ENCODE measurements at places on chromosomes 2 and 18. TPM values are rescaled to one million over a fixed set of nuclear protein-coding genes. Genes with fewer than 3 reads are reported as not detected.
A peak's percentile ranks its signal among the peaks of the same experiment; 100 is the strongest.

DNA sequence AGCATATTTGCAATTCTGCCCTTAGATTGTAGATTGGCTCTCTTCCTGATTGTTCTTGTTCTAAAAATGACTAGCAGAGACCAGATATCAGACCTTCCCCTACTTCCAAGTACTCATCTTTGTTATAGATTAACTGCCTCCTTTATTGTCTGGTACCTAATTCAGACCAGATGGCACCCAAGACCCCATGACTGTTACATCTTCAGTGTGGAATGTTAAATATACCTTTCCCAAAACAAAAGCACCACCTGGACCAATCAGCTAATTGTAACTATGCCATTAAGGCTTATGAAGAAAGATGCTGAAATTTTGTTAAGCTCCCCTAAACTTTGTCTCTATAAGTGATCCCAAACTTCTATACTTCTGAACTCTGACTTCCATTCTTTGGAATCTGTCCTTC lies 12.0 kb upstream of the TFPI start:
- H3K36me3 ChIP-seq, result no peaks in the 10 kb centered on the region
- H3K4me3 ChIP-seq, result no peak overlapping the region
- no peaks in the 10 kb centered on the region for H3K4me1 ChIP-seq
- no peak overlapping the region for H3K27ac ChIP-seq
- DNase-seq, result no peak

DNA sequence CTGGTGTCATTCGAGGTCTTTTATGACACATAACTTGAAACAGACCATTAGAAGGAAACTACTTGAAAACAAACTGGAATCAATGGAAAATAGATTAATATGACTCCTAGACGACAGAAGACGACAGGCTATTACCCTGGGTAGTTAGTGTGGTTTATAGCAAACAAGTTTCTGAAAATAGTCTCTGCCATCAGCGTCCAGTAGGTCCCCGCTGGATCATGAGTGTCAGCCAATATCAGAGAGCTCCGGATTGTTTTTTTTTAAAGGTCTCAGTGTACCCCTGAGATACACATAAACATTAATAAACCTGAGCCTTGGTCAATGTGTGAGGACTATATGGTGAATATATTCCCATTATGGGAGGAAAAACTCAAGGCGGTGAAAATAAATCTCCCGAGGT lies 115.0 kb upstream of the THUMPD2 start:
- H3K27ac ChIP-seq, result no peak overlapping the region
- H3K36me3 ChIP-seq, result no peaks in the 10 kb centered on the region
- H3K4me1 ChIP-seq, result no peaks in the 10 kb centered on the region
- H3K4me3 ChIP-seq, result no peak overlapping the region

- H3K4me1 ChIP-seq, result peaks cover 34% of the 10 kb centered on the region
- H3K4me3 ChIP-seq, result no peak overlapping the region
- no peak for DNase-seq
Measured at GRCh38 chr2:177296040-177296439, 31.5 kb upstream of the NFE2L2 start.

GRCh38 chr2:60306267-60306861 lies 247.1 kb downstream of the BCL11A start:
- H3K4me1 ChIP-seq, result peaks cover 3% of the 10 kb centered on the region
- no peak overlapping the region for H3K27ac ChIP-seq
- no peak for DNase-seq
- H3K27me3 ChIP-seq, result peaks cover 3% of the 10 kb centered on the region

DNA sequence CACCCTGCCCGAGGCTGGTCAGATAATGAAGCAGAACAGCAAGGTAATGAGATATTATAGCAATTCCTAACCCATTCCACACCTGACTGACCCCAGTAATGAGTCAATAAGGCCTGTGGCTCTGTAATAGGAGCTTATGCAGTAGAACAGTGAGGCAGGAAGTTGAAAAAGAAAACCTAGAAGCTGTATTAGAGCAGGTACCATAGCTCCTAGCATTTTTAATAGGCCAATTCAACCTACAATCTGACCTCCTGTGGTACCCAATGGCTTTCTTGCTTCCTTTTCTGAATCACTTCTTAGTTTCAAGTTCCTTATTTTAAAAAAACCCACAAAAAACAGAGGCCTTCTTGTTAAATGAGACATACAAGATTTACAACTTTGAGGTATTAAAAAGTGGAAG lies 43.6 kb upstream of the MAP2 start:
- H3K4me1 ChIP-seq, result no peaks in the 10 kb centered on the region
- H3K27ac ChIP-seq, result no peak overlapping the region
- DNase-seq, result no peak
- no peaks in the 10 kb centered on the region for H3K27me3 ChIP-seq

DNA sequence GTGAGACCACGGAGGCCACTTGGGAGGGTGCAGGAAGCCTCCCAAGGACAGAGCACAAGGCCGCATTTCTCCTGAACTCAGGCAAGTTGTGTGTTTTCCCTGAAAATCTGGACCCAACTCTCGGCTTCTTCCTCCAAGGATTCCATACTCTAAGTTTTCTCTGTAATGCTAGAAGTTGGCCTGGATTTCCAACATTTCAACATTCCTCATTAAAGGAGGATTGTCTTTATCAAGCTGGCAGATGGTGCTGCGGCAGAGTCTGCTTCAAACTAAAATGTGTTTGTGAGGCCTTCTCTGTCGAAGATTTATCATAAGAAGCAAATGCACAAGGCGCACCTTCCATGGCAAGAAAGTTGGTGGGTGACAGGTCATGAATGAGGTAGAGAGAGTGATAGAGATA lies 94.4 kb upstream of the SATB2 start:
- no peaks in the 10 kb centered on the region for H3K27me3 ChIP-seq
- H3K4me3 ChIP-seq, result no peak overlapping the region
- H3K4me1 ChIP-seq, result no peaks in the 10 kb centered on the region
- no peaks in the 10 kb centered on the region for H3K36me3 ChIP-seq

GRCh38 chr18:9803063-9803697 lies 82.6 kb upstream of the TXNDC2 start:
- H3K36me3 ChIP-seq, result no peaks in the 10 kb centered on the region
- H3K4me1 ChIP-seq, result no peaks in the 10 kb centered on the region
- H3K27me3 ChIP-seq, result peaks cover 2% of the 10 kb centered on the region
- H3K4me3 ChIP-seq, result no peak overlapping the region
- DNase-seq, result no peak
- H3K27ac ChIP-seq, result no peak overlapping the region

DNA sequence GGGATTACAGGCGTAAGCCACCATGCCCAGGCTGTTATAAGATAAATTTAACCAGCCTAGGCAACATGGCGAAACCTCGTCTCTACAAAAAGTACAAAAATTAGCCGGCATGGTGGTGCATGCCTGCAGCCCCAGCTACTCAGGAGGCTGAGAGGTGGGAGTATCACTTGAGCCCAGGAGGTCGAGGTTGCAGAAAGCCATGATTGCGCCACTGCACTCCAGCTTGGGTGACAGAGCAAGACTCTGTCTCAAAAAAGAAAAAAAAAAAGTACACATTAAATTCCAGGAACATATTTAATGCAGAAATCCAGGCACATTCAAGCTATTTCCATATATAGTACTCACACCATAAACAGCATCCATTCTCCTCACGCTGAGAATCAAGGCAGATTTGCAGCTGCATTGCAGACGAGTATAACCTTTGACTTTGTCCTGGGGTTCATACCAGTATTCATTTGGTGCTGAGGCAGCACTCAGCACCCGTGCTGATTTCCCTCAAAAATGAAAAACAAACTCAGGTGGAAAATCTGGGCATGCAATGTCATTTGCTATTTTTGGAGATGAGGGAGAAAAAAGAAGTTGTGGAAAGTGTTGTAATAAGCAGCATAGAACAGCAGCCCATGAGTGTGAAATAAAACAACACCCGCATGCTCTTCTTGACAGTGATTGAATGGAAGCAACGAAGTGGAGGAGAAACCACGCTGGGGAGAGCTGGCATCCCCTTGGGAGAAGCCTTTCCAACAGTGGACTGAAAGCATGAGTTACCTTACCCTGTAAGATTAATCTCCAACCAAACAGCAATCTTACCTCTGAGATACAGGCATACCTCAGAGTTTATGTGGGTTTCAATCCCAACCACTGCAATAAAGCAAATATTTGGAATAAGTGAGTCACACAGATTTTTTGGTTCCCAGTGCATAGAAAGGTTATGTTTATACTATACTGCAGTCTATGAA lies 46.8 kb upstream of the ANXA4 start:
- no peaks in the 10 kb centered on the region for H3K36me3 ChIP-seq
- peak overlapping the region; percentile 78 for H3K27ac ChIP-seq
- DNase-seq, result no peak

GRCh38 chr2:31251851-31252250 lies 17.9 kb downstream of the EHD3 start:
- no peak overlapping the region for H3K4me3 ChIP-seq
- no peaks in the 10 kb centered on the region for H3K36me3 ChIP-seq
- H3K4me1 ChIP-seq, result no peaks in the 10 kb centered on the region
- no peak overlapping the region for H3K27ac ChIP-seq

- no peak overlapping the region for H3K27ac ChIP-seq
- H3K4me1 ChIP-seq, result peaks cover 40% of the 10 kb centered on the region
- H3K4me3 ChIP-seq, result no peak overlapping the region
- no peak for DNase-seq
Measured at GRCh38 chr18:62586781-62587487, 64.1 kb downstream of the ZCCHC2 start.

DNA sequence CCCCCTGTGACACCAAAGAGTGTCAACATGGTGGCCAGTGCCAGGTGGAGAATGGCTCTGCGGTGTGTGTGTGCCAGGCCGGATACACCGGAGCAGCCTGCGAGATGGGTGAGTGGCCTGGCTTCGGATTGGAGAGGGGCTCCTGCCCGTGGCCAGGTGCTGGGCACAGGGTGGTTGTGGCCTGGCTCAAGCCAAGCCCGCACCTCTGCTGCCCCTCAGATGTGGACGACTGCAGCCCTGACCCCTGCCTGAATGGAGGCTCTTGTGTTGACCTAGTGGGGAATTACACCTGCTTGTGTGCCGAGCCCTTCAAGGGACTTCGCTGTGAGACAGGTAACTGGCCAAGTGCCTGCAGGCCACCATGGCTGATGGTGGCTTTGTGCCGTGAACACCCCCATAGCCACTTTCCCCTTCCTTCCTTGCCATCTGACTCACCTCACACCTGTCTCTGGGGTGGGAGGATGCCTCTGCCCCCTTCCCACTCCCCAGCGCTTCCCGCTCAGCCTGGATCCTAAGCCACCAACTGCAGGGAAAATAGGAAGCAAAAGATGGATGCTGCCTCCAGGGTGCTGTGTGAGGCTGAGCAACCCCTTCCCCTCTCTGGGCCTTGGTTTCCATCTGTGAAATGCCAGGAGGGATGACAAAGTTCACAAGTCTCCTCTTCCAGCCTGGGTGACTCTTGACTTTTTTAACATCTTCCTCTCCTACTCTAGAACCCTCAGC lies 41.8 kb downstream of the SNED1 start:
- peak; percentile 45 for DNase-seq
- no peak overlapping the region for H3K4me3 ChIP-seq
- H3K36me3 ChIP-seq, result peaks cover 7% of the 10 kb centered on the region
- H3K4me1 ChIP-seq, result peaks cover 24% of the 10 kb centered on the region
- peaks cover 15% of the 10 kb centered on the region for H3K27me3 ChIP-seq

- no peaks in the 10 kb centered on the region for H3K36me3 ChIP-seq
- no peak overlapping the region for H3K27ac ChIP-seq
- H3K27me3 ChIP-seq, result peaks cover 2% of the 10 kb centered on the region
- no peak for DNase-seq
- H3K4me1 ChIP-seq, result no peaks in the 10 kb centered on the region
Measured at GRCh38 chr2:53632714-53633113, 134.9 kb upstream of the CHAC2 start.

DNA sequence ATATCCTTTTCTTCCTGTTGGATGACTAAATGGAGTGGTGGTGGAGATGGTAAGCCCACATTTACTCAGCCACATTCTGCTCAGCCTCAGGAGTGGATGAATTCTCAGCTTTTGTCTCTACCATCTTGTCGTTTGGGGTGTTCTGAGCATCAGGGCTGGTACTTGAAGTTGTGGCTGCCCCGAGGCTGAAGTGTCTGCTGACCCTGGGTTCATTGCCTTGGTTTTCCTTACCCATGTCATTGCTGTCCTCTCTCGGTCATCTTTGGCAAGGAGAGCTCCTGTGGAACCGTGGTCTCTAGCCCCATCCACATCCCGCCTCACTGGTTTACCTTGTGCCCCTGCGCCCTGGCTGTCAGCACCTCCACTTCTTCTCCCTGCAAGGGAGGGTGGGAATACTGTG lies 71.9 kb downstream of the GPR39 start:
- no peak overlapping the region for H3K27ac ChIP-seq

DNA sequence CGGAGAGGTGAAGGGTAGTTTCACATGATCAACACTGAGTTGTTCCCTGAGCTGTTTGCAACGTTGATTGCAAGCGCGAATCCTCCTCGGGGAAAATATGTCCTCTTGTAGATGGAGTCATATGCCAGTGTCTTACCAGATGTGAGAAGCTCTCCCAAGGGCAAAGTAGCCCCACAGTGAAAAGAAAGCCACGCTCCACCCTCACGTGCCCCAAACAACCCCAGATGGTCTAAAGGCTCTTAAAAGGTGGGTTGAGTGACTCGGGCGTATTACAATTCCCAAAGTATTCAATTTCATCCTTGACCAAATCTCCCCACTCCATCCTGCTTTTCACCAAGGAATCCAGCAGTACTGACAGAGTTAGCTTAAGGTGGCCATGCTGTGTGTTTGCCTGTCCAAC lies 332.1 kb upstream of the SOX11 start:
- no peak overlapping the region for H3K4me3 ChIP-seq
- no peaks in the 10 kb centered on the region for H3K36me3 ChIP-seq
- H3K4me1 ChIP-seq, result no peaks in the 10 kb centered on the region
- no peak for DNase-seq
- no peak overlapping the region for H3K27ac ChIP-seq
- no peaks in the 10 kb centered on the region for H3K27me3 ChIP-seq

GRCh38 chr2:17793296-17793695 lies 23.0 kb upstream of the MSGN1 start:
- H3K4me3 ChIP-seq, result no peak overlapping the region
- no peaks in the 10 kb centered on the region for H3K36me3 ChIP-seq
- H3K4me1 ChIP-seq, result peaks cover 12% of the 10 kb centered on the region
- no peak overlapping the region for H3K27ac ChIP-seq
- H3K27me3 ChIP-seq, result peaks cover 39% of the 10 kb centered on the region
- DNase-seq, result no peak

GRCh38 chr2:195664528-195664927 lies 7.5 kb downstream of the SLC39A10 start:
- H3K4me3 ChIP-seq, result no peak overlapping the region
- peaks cover 22% of the 10 kb centered on the region for H3K36me3 ChIP-seq
- H3K4me1 ChIP-seq, result peaks cover 24% of the 10 kb centered on the region
- no peak for DNase-seq
- H3K27ac ChIP-seq, result no peak overlapping the region

- peaks cover 28% of the 10 kb centered on the region for H3K4me1 ChIP-seq
- H3K27me3 ChIP-seq, result peaks cover 2% of the 10 kb centered on the region
- peak within 1 kb of the TSS; percentile 97 for H3K4me3 ChIP-seq
Measured at GRCh38 chr2:27428213-27428977, at the start of gene NRBP1. Gene NRBP1 (plus strand): TSS chr2:27428631. CDS start chr2:27433274, 4,643 bp downstream.

GRCh38 chr18:57728941-57729511 lies 74.1 kb downstream of the ATP8B1 start:
- H3K36me3 ChIP-seq, result no peaks in the 10 kb centered on the region
- H3K27me3 ChIP-seq, result no peaks in the 10 kb centered on the region
- DNase-seq, result no peak
- H3K27ac ChIP-seq, result no peak overlapping the region

Gene MAPRE2
- total RNA-seq, result 52.5 TPM

Gene G6PC2
- total RNA-seq, result not detected

Gene DNER
- total RNA-seq, result not detected

Gene GULP1
- not detected for total RNA-seq

Gene TUBA3E
- total RNA-seq, result not detected

Gene CASP10
- total RNA-seq, result 12.7 TPM
